Upper lobe of right lung (tissue), 1 donor: ENCODE measurements at places on chromosomes 4 and X. TPM values are rescaled to one million over a fixed set of nuclear protein-coding genes. Genes with fewer than 3 reads are reported as not detected.

DNA sequence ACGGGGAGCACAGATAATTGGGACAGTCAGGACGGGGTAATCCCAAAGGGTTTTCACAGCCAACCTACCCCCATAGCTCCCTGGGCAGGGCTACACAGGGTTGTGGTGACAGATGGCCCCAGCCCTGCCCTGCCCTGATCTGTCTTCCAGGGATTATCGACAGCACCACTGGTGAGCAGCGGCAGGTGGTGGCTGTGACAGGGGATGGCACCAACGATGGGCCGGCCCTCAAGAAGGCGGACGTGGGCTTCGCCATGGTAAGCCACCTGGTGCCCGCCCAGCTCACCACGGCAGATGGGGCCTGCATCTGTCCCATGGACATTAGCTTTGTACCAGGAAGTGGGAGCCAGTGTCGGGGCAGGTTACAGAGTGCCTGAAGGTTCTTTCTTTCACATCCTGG lies 39.3 kb downstream of the ATP2B3 start:
- no peaks in the 10 kb centered on the region for H3K27me3 ChIP-seq
- H3K4me3 ChIP-seq, result no peak overlapping the region
- H3K36me3 ChIP-seq, result no peaks in the 10 kb centered on the region
- no peak overlapping the region for H3K27ac ChIP-seq
- DNase-seq, result no peak

DNA sequence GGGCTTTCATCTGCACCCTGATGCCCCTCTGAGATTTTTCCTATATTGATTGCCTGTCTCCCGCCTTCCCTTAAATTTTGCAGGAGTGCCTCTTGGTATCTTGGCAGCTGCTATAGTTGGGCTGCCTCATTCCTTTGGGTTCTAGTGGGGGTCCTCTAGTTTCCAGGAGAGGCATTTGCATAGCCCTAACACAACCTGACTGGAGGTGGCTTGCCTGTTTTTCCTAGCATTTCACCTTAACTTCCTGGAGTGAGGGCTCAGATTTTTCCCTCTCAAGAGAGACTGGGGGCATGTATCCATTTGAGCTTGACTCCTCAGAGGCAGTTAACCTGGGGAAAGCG lies 46.0 kb downstream of the UGT2A3 start:
- H3K27ac ChIP-seq, result peak overlapping the region; percentile 42
- no peaks in the 10 kb centered on the region for H3K4me1 ChIP-seq
- no peaks in the 10 kb centered on the region for H3K36me3 ChIP-seq

DNA sequence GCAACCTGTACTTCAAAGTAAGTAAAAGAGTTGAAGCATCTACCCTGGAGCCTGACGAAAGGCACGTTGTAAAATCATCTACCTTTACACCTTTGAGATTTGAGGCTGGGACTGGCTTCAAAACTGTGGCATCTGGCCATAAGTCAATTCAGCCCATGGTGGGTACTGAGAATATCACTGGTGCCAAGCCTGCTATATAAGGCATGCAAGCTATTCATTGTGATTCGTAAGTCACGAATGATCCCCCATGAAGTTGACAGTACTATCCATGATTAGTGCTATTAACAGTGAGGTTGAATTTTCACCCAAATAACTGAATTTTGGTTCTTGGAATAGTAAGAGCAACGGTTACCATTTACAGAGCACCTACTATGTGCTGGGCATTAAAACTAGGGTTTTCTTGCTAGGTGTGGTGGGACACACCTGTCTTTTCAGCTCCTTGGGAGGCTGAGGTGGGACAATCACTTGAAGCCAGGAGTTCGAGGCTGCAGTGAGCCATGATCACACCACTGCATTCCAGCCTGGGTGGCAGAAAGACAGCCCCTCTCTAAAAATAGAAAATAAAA lies 39.8 kb downstream of the IRF2 start:
- no peaks in the 10 kb centered on the region for H3K36me3 ChIP-seq

DNA sequence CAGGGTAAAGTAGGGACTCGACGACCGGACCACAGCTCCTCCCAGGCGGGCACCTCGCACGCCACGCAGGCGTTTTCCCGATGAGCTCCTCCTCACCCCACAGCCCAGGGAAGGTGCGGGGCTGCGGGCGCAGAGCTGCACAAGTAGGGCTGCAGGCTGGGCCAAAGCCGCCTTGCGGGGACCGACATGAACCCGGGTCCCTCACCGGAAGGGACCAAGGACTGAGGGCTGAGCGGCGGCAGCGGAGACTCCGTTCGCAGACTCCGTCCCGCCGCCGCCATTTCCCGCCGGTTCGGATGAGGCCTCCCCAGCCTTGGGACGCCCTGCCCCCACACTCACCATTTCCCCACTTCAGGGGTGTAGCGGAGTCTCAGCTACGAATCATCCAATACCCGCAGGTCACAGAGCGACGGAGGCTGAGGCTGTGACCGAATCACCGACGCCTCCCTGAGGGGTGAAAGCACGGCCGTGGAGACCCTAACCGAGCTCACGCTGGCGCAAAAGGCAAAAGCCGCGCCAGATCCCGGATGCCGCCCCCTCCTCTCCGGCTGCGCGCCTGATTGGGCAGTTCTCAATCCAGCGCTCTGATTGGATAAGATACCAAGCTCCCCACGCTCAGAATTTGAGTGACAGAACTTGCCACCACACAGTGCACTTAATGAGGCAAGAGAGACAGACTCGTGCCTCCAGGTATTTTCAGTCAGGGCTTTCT lies at the start of gene ZNF732:
Gene ZNF732, minus strand, starts transcription at position 506 of the 712 bp plus-strand sequence. Its CDS starts 164 bp downstream, at position 342.
- H3K4me1 ChIP-seq, result no peaks in the 10 kb centered on the region
- peaks cover 18% of the 10 kb centered on the region for H3K27me3 ChIP-seq
- DNase-seq, result no peak
- H3K36me3 ChIP-seq, result no peaks in the 10 kb centered on the region
- peak within 1 kb of the TSS; percentile 31 for H3K4me3 ChIP-seq

DNA sequence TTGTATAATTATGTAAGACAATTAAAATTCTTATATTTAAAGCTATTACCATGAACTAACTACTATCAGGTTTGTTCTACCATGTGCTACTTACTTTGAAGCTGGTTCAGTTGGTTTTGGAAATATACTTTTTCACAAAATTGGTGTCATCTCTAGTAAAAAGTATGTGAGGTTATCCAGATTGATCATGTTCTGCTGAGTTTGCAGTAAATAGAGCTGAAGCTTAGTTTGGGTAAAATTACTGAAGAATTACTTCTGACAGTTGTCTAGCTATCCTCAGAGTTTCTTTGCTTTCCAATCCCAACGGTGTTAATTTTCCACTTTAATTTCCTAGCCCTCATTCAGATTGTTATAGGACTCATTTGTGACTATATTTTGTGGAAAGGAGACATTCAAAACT lies 184.2 kb downstream of the FAT4 start:
- H3K27me3 ChIP-seq, result no peaks in the 10 kb centered on the region
- no peak overlapping the region for H3K4me3 ChIP-seq
- no peaks in the 10 kb centered on the region for H3K4me1 ChIP-seq

GRCh38 chrX:151816934-151817333 lies 82.4 kb downstream of the CNGA2 start:
- H3K4me1 ChIP-seq, result no peaks in the 10 kb centered on the region
- H3K4me3 ChIP-seq, result no peak overlapping the region
- no peak overlapping the region for H3K27ac ChIP-seq
- no peaks in the 10 kb centered on the region for H3K36me3 ChIP-seq

DNA sequence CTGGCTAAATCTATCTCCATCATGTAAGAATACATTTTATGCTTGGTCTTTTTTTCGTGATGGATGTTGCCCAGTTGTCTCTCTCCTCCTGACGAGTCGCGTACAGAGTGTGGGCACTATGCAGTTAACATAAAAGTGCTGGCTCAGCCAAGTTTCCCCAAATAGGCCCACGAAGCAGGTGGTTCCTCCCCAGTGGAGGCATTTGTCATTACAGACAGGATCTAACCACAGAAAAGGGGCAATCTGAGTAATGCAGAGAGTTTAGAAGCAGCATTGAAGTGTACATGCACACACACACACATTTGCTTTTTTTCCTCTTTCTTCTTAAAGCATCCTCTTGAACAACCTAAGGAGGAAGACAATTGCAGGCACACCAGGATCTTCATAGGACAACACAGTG lies 188.7 kb upstream of the VCX start:
- H3K4me1 ChIP-seq, result no peaks in the 10 kb centered on the region
- DNase-seq, result no peak
- no peaks in the 10 kb centered on the region for H3K36me3 ChIP-seq
- H3K27ac ChIP-seq, result no peak overlapping the region
- H3K27me3 ChIP-seq, result no peaks in the 10 kb centered on the region
- H3K4me3 ChIP-seq, result no peak overlapping the region

- no peak overlapping the region for H3K27ac ChIP-seq
- no peaks in the 10 kb centered on the region for H3K27me3 ChIP-seq
- no peak overlapping the region for H3K4me3 ChIP-seq
- no peaks in the 10 kb centered on the region for H3K36me3 ChIP-seq
Measured at GRCh38 chrX:93259029-93259428, 414.3 kb downstream of the NAP1L3 start.

FHDC1 gene
- 25.7 TPM for total RNA-seq

ARHGAP6 gene
- total RNA-seq, result 17.1 TPM

LGI2 gene
- total RNA-seq, result 0.84 TPM

C4orf17 gene
- not detected for total RNA-seq

HELQ gene
- 16.9 TPM for total RNA-seq

ABLIM2 gene
- 12.7 TPM for total RNA-seq
